Mesenteric fat pad (tissue), 1 donor: ENCODE measurements at places on chromosomes 4 and X. TPM values are rescaled to one million over a fixed set of nuclear protein-coding genes. Genes with fewer than 3 reads are reported as not detected.

The MAGEB17 gene
- not detected for total RNA-seq

DNA sequence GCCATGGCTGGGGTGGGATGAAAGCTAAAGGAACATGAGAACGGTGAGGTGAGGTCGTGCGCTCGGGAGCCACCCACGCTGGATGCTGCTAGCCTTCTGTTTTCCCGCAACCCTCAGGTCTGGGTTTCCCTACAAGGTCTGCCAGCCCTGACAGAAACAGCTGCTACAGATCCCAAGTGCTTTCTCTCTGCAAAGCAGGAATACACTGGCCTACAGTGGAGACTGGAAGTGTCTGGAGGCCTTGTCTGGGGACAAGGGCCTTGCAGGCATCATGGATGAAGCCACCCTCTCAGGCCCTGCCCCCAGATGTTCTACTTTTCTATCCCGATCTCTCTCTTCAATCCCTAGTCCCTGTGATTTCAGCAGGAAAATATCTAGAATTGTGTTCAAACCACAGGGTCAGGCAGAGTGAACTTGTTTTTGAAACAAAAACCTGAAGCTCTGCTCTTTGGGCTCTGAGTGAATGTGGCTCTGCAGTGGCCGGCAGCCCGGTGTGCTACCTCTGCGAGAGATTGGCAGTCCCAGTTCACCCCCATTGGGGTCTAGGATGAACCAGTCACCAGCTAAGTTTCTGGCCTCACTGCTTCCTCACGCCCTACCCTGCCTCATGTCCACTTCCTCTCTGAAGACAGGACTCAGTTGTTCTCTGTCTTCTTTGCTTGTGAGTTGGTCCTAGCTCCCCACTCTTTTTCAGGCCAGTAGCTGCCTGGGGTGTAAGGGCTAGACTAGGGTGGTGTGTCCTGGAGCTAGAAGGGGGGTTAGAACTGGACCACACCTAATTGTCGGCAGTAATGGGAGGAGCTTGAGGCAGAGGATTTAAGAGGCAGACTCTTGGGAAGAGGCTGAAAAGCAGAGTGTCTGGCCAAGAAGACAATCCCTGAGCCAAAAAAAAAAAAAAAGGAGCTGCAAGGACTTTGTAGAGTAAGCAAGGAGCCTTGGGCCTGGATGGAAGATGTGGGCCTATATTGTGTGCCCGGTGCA lies 89.6 kb downstream of the RTL5 start:
- DNase-seq, result peak; percentile 72

DNA sequence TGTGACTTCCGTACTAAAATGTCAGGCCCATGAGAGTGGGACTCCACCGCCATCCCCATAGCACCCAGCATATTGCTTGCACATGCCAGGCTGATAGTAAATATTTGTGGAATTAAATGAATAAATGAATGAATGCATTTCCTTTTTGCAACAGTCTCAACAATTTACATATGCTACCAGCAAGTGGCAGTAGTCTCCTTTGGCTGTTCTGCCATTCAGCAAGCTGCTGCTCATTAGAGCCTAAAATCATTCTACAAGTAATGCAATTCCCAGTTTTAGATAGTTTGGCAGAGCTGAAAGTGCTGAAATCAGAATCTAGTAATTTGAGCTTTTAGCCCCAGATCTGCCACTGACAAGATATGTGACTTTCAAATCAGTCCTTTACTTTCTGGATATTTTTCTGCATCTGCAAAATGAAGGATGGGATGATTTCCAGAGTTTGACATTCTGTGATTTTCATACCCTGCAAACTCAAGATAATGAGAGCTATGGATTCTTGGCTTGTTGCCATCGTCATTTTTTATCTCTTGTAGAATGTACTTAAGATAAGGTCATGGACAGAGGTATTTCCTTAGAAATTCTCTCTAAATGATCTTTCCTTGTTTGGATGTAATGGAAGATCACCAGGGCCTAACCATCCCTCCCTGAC lies 35.7 kb upstream of the INTS6L start:
- no peak for DNase-seq

GRCh38 chr4:156663663-156664062 lies 307.9 kb downstream of the PDGFC start:
- DNase-seq, result no peak

GRCh38 chr4:112589206-112589605 lies 47.5 kb downstream of the ZGRF1 start:
- no peak for DNase-seq

DNA sequence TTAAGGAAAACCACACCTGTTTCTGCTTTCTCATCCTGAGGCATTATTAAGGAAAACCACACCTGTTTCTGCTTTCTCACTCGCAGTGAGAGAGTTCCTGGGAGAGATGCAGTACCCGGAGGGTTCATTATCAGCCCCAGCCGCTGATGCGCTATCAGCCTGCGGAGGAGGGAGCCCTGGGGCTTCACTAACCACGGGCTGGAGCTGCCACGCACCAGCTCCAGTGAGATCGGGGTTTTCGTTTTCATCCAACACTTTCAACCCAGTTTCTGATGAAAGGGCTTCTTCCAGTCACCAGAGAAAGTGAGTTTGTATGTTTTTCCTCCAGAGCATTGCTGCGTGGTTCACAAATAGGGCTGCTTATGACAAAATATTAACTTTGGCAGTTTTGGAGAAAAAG lies 93.2 kb upstream of the PRKX start:
- DNase-seq, result no peak

GRCh38 chr4:41575207-41575606 lies 37.2 kb downstream of the LIMCH1 start:
- no peak for DNase-seq

GRCh38 chr4:159062381-159062780 lies 40.5 kb upstream of the RAPGEF2 start:
- no peak for DNase-seq

- DNase-seq, result no peak
Measured at GRCh38 chrX:108090491-108091263, 665 bp downstream of the PSMD10 start.

The POU3F4 gene
- not detected for total RNA-seq

GRCh38 chr4:52915730-52916300 lies 53.7 kb downstream of the RASL11B start:
- DNase-seq, result no peak

- DNase-seq, result no peak
Measured at GRCh38 chr4:79141530-79141929, 184.3 kb downstream of the NAA11 start.

- DNase-seq, result no peak
Measured at GRCh38 chrX:20284992-20285391, 18.3 kb upstream of the RPS6KA3 start.
